ENCODE measurements at places on chromosomes 16 and 17. TPM values are rescaled to one million over a fixed set of nuclear protein-coding genes. Genes with fewer than 3 reads are reported as not detected.

Gene ARL5C
- not detected for total RNA-seq

DNA sequence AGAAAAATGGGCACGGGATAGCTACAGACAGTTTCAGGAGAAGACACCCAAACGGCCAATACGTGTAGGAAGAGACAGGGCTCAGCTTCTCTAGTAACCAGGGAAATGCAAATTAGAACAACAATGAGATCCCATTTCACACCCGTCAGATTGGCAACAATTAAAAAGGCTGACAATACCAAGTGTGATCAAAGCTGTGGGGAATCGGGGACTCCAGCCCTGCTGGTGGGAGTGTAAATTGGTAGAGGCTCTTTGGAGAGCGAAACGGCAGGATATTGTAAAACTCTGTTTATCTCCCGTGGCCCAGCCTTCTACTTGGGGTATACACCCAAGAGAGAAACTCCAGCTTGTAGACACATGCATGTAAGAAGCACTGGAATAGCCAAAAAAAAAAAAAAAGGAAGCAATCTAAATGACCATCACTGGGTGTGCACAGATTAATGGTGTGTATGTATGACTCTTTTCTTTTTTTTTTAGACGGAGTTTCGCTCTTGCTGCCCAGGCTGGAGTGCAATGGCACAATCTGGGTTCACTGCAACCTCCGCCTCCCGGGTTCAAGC lies 27.5 kb downstream of the MYBBP1A start:
- no peak overlapping the region for H3K27ac ChIP-seq
- no peaks in the 10 kb centered on the region for H3K27me3 ChIP-seq
- no peak for DNase-seq
- no peaks in the 10 kb centered on the region for H3K4me1 ChIP-seq
- no peak overlapping the region for H3K4me3 ChIP-seq

GRCh38 chr16:3060339-3061127 lies 4.9 kb upstream of the IL32 start:
- H3K36me3 ChIP-seq: no peaks in the 10 kb centered on the region
- H3K27ac ChIP-seq: peak overlapping the region; percentile 80

DNA sequence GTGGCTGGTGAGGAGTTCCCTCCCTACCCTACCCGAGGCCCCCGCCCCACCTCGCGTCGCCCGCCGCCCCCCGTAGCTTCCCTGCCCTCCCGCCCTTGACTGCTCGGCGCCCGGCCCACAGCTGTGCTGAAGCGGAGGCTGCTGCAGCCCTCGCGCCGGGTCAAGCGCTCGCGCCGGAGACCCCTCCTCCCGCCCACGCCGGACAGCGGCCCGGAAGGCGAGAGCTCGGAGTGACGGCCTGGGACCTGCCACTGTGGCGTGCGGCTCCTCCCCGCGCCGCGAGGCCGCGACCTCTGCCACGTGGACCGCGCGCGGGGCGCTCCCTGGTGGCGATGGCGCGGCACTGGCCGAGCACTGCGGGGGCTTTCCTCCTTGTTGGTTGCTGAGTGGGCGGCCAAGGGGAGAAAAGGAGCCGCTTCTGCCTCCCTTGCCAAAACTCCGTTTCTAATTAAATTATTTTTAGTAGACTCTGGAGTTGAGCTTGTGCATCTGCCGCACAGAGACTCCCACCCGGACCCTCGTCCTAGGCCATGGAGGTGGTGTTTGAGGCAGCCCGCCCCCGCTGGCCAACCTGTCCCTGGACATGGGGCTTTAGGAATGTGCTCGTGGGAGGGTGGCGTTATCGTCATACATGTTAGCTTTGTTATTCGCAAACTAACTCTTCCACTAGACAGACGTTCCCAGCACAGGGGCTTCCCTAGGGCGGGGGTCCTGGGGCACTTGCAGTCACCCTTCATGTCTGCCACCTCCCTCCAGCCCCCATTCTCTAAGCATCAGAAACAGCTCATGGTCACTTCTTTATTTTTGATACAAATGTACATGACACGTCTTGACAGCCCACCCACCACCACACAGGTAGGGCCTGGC lies 4.4 kb downstream of the TP53I13 start:
- H3K36me3 ChIP-seq: peaks cover 17% of the 10 kb centered on the region
- no peak for DNase-seq
- no peaks in the 10 kb centered on the region for H3K27me3 ChIP-seq
- H3K4me1 ChIP-seq: peaks cover 8% of the 10 kb centered on the region

GRCh38 chr16:57070424-57070823 lies 22.0 kb upstream of the CPNE2 start:
- H3K27me3 ChIP-seq: no peaks in the 10 kb centered on the region
- DNase-seq: no peak
- H3K27ac ChIP-seq: no peak overlapping the region

Gene TMEM238L
- 0.66 TPM for total RNA-seq

- no peaks in the 10 kb centered on the region for H3K36me3 ChIP-seq
- no peaks in the 10 kb centered on the region for H3K27me3 ChIP-seq
- no peaks in the 10 kb centered on the region for H3K4me1 ChIP-seq
These were observed 33.3 kb upstream of the ANKFN1 start for GRCh38 chr17:56119936-56120335.

- H3K27me3 ChIP-seq: no peaks in the 10 kb centered on the region
- no peaks in the 10 kb centered on the region for H3K4me1 ChIP-seq
- H3K27ac ChIP-seq: no peak overlapping the region
- DNase-seq: no peak
- H3K36me3 ChIP-seq: no peaks in the 10 kb centered on the region
These were observed 496.7 kb upstream of the RBFOX1 start for GRCh38 chr16:6835941-6836340.

- no peaks in the 10 kb centered on the region for H3K27me3 ChIP-seq
- no peak overlapping the region for H3K4me3 ChIP-seq
- no peak for DNase-seq
- no peaks in the 10 kb centered on the region for H3K36me3 ChIP-seq
These were observed 18.9 kb upstream of the C17orf58 start for GRCh38 chr17:68015081-68015723.

DNA sequence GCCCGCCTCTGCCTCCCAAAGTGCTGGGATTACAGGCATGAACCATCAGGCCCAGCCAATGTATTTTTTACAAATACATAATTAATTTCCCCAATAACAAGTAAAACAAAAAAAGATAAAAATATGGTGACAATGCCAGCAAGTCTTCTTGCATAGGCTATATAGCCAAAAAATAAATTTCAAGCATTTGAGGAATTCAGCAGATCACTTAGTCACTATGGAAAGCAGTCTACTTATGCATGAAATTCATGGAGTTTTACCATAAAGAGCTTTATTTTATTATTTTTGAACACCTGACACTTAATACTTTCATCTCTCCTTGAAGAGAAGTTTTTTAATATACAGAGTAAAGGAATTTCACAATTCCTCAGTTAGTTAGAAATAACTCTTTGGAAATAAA lies 56.4 kb downstream of the BRIP1 start:
- H3K27ac ChIP-seq: no peak overlapping the region
- H3K4me3 ChIP-seq: no peak overlapping the region
- H3K4me1 ChIP-seq: no peaks in the 10 kb centered on the region
- H3K36me3 ChIP-seq: no peaks in the 10 kb centered on the region
- no peaks in the 10 kb centered on the region for H3K27me3 ChIP-seq
- no peak for DNase-seq

Measured in breast epithelium (tissue), 4 donors.